ENCODE measurements at places on chromosomes 7 and 10. TPM values are rescaled to one million over a fixed set of nuclear protein-coding genes. Genes with fewer than 3 reads are reported as not detected.

DNA sequence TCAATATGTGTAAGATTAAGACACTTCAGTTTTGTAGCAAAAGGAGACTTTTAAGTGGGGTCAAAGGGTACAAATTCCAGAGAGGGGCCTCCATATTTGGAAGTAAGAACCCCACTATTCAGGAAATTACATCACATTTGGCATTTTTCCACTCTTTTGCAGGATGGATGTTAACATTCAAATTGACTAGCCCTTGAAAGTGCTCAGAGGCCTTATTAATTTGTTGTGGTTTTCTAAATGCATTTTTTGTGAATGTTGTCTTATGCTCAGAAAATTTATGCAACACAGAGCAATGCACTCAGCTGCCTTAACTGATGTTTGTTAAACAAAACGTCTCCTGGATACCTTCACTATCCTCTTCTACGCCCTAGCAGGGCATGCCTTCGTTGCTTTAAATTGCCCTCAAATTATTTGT lies 50.9 kb upstream of the PDLIM1 start:
- DNase-seq = no peak

GRCh38 chr10:24127516-24127915 lies 81.4 kb upstream of the KIAA1217 start:
- DNase-seq = no peak

CRYGN gene
- total RNA-seq = not detected

UNC5B gene
- 8.0 TPM for total RNA-seq

GRCh38 chr10:44397476-44398225 lies 12.8 kb upstream of the CXCL12 start:
- DNase-seq = no peak

GRCh38 chr7:96118449-96119001 lies 203.4 kb downstream of the SLC25A13 start:
- DNase-seq = no peak

IDI2 gene
- not detected for total RNA-seq

DNA sequence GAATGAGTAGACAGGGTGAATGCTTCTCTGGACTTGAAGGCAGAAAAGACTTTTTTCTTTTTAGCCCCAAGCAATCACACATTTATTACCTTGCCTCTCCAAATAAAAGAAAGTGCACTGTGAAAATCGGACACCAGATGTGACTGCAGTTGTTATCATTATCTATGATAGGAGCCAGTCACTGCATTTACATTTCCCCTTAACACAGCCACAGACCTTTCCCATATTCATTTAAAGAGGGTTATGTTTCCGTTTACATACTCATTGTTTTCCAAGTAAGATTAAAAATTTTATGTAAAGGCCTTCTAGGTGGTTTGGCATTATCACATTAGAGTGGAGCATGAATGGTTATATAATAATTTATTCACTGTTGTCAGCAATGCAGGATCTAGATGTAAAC lies 586.8 kb downstream of the SORCS1 start:
- no peak for DNase-seq

- DNase-seq = no peak
These were observed 1.2 kb downstream of the GRIFIN start for GRCh38 chr7:2474813-2475677.

DNA sequence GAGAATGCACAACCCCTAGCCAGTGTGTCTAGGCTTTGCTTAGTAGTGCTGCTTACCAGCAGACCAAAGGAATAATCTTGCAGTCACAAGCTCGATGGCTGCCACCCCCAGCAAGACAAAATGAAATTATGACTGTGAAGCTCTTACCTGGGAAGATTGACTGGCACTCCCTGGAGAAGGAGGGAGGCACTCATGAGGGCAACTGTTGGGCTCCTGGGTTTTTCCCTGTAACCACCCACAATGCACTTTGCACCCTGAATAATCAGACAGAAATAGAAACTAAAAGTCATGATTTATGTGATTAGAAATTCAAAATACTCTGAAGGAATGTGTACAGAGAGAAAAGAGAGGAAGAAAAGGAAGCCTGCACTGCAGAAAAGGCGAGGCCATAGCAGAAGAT lies 144.3 kb upstream of the DGKB start:
- DNase-seq = no peak

DNA sequence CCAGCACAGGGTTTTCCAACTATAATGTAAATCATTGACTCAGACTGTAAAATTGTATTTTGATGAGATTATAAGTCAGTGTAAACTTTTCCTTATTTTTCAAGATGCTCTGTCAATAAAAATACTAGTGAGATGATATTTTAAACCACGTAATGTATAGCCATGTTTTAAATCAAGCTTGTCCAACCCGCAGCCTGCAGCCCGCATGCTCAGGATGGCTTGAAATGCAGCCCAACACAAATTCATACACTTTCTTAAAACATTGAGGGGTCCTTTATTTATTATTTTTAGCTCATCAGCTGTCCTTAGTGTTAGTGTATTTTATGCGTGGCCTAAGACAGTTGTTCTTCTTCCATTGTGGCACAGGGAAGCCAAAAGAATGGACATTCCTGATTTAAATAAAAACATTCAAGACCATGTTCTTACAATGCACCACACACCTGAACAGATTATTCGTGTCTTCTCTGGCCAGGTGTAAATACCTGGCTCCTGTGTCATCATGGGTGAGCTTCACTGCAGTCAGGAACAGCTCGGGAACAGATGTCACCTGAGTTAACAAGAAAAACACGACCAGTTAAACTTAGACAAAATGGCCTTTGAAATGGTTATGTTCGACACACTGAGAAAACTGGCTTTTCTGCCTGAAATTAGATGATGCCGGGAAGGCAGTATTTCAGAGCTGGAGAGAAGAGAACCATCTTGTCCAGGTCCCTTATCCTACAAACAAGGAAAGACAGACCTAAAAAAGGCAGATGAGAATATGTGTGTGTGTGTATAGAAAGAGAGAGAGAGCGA lies 5.9 kb downstream of the PITRM1 start:
- no peak for DNase-seq

GRCh38 chr10:35890676-35891495 lies 248.8 kb upstream of the FZD8 start:
- no peak for DNase-seq

DNA sequence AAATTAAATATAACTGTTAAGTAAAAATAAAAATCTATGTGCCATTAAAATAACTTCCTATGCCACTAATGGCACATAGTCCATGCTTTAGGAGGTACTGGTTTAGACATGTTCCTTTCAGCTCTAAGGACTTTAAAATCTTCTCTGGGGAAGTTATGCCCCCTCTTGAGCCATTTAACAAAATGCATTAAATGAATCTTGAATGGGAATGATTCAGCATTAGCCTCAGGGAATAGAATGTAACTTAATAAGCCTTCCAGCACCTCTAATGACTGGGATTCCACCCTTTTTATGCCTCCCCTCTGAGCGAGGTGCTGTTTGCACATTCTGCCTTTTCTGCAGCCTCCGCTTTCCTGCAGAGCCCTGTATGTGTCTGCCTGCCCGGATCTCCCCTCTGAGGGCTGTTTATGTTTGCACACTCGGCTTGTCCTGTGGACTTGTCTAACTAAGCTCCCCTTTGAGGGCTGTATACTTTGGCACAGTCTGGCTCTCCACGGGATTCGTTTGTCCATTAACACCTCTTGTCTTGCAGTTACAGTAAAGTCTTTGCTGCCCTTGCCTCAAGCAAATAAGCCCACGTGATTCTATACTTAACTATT lies 108.4 kb upstream of the HPS1 start:
- DNase-seq = no peak

CLDN12 gene
- total RNA-seq = 4.6 TPM

SPDYE9 gene
- not detected for total RNA-seq

DNA sequence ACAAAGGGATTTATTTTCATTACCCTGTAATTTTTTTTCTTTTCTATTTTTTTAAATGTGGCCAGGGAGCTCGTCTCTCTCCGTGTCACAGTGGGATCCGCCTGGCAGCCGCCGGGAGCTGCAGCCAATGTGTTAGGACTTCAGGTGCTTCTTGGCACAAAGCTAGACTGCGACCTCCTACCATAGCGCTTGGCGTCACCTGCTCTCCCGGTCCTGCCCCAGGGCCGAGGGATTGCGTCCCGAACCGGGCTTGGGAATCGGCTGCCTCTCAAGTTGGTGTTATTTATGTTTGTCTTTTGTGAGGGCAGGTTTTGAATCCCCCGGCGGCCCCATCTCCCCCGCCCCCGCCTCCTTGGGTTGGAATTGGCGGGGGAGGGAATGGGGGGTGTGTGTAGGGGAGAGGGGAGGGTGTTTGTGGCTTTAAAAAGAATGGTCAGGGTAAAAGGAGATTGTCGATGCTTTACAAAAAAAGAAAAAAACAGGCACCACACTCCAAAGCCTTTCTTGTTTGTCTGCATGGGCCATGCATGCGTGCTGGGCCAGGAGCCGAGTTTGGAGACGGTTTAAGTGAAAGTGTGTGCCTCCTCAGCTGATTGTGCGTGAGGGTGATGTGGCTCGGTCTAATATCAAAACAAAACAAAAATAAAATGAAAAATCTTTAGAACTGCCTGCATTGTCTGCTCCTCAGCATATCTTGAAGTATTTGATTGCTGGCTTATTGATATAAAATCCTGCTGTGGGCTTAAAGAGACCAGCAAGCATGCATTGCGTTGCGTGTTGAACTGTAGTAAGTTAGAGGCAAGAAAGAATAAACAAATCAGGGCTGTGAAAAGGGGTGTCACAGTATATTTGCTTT lies 1.2 kb downstream of the PPP1R9A start:
- DNase-seq = no peak

DNA sequence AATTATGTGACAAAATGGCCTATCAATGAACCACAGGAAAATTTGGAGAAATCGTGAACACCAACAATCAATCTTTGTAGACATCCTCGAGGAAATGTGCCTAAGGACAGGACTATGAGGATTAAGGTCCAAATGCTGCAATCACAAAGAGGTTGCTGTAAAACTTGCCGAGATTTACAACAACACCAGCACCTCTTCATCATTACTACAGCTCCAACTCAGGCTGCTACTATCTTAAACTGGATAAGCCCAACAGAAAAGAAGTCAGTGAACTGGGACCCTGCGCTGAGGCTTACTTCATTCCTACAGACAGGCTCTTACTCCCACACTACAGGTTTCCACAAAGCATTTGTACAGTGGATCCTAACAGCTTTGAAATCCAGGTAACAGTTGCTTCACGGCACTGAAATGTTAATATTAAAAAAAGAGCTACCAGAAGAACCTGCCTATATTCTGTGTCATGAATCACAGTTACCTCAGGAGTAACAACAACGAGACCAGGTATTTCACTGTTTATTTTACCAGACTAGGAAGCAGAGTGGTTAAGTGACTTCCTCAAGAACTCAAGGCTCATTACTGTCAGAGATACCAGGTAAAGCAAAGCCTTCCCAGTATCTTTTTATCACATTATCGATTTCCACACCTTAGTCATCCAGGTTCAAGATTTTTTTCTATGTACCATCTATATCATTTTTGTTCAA lies 23.9 kb downstream of the CACUL1 start:
- DNase-seq = no peak

GRCh38 chr10:83663918-83664317 lies 475.4 kb upstream of the GHITM start:
- no peak for DNase-seq

HOXA2 gene
- total RNA-seq = 0.59 TPM

DNA sequence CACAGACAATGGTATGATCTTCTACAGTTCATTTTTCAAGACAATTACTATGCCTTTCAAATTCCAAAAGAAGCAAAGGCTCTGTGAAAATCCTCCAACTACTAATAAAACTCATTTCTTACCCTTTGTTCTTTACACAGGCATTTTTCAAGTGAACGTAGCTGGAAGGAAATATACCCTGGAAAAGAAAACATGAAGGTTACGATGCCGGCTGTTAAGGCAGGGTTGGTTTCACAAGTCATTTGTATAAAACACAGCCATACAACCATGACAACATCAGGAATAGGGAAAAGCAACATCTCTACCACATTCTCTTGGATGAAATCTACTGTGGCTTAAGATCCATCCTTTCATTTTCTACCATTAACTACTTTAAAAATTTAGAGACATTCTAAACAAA lies 207.9 kb downstream of the DOCK4 start:
- DNase-seq = no peak

- no peak for DNase-seq
These were observed 19.0 kb downstream of the MTPN start for GRCh38 chr7:135958173-135958572.

DPYSL4 gene
- 14.1 TPM for total RNA-seq

LEP gene
- total RNA-seq = not detected

GBX1 gene
- total RNA-seq = not detected

BLNK gene
- total RNA-seq = not detected

DNA sequence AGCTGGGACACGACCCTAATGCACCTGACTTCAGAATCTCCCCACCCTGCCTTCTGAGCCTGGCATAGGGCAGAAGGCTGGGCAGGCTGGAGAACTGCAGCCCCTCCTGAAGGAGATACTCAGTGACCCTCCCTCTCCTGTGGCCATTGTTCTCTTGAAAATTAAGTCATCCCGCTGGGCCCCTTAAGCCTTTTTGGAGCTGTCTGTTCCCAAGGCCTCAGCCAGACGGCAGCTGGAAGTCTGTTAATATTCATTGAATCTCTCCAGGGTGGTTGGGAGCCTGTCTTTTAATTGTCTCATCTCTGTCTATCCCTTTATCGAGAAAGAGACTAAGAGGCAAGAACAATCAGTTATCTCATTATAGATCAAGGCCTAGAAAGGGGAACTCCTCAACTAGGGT lies 118.1 kb upstream of the PCBD1 start:
- DNase-seq = no peak

DNA sequence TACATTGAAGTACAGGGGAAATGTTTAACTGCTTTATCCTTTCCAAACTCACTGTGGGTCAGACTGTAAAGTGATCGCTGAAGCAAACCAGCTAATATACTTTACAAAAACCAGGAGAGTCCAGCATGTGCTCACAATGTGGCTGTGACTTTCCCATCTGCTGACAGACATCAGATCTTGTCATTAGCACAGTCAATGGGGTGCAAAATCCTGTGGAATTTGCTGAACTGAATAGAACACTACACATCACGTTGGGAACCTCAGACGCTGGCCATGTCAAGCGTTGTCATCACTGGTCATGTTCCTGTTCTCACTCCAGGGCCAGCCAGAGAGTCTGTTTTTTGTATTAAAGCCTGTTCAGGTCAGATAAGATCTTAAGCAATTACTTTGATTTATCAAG lies 83.4 kb downstream of the AGMO start:
- no peak for DNase-seq

GRCh38 chr7:30905078-30906012 lies 6.3 kb upstream of the AQP1 start:
- no peak for DNase-seq

Measured in pulmonary artery endothelial cell (primary cell).